ENCODE measurements at places on chromosomes 1 and 21.

GRCh38 chr1:59401581-59401980 is 104.7 kb downstream of the FGGY start:
- no peak overlapping the region for H3K4me3 ChIP-seq
- H3K36me3 ChIP-seq, result no peaks in the 10 kb centered on the region
- no peak for DNase-seq
- H3K27me3 ChIP-seq, result no peaks in the 10 kb centered on the region
- no peak overlapping the region for H3K27ac ChIP-seq

- no peak overlapping the region for H3K4me3 ChIP-seq
- H3K27me3 ChIP-seq, result no peaks in the 10 kb centered on the region
- H3K27ac ChIP-seq, result no peak overlapping the region
- no peak for DNase-seq
- H3K36me3 ChIP-seq, result no peaks in the 10 kb centered on the region
These were observed 1926.8 kb downstream of the NCAM2 start for GRCh38 chr21:22925032-22925431.

DNA sequence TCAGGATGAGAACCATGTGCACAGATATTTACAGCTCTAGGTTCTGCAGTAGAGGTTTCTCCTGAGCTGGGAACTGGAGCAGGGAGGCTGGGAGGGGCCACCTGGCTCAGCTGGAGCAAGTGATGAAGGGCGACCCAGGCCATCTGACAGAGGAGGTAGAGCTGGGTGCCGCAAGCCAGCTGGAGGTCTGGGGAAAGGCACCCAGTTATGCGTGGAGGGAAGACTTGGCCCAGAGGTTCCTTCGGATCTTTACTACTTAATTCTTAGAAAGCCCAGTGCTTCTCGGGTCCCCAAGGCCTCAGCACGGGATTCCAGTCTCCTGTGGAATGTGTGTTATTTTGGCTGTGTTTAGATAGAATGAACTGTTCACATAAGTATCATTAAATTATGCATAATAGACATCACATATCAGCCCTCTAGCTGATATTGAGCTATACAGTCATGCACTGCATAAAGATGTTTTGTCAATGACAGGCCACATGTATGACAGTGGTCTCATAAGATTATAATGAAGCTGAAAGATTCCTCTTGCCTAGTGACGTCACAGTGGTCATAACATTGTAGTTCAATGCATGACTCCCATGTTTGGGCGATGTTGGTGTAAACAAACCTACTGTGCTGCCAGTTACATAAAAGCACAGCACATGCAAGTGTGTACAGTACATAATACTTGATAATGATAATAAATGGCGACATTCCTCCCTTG is 245.1 kb downstream of the RHOU start:
- no peak overlapping the region for H3K4me3 ChIP-seq
- no peak overlapping the region for H3K27ac ChIP-seq
- H3K4me1 ChIP-seq, result no peaks in the 10 kb centered on the region
- DNase-seq, result no peak
- H3K36me3 ChIP-seq, result no peaks in the 10 kb centered on the region

- H3K4me1 ChIP-seq, result no peaks in the 10 kb centered on the region
- no peak overlapping the region for H3K27ac ChIP-seq
- no peaks in the 10 kb centered on the region for H3K36me3 ChIP-seq
- H3K27me3 ChIP-seq, result no peaks in the 10 kb centered on the region
- no peak overlapping the region for H3K4me3 ChIP-seq
- DNase-seq, result no peak
These were observed 932.8 kb downstream of the TTLL7 start for GRCh38 chr1:83065952-83066727.

DNA sequence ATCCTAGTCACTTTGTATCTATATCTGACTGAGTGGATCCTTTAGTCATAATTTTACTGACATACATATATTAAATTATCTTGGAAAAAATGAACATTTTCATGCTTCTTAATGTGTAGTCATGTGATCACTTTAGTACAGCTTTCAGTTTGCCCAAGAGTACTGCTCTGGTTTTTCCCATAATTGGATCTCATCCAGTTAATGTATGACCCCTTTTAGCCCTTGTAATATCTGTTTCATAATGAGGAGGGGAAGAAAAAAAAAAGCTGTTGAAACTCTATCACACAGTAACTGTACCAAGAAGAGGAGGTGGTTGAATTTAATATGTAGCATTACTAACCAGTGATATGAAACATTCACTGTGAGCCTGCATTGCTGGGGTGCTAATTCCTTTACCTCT is 328.7 kb downstream of the PTPRC start:
- no peak overlapping the region for H3K4me3 ChIP-seq
- H3K4me1 ChIP-seq, result no peaks in the 10 kb centered on the region
- H3K27me3 ChIP-seq, result no peaks in the 10 kb centered on the region
- no peak overlapping the region for H3K27ac ChIP-seq
- H3K36me3 ChIP-seq, result no peaks in the 10 kb centered on the region

Data from Panc1 (cell line).